ENCODE measurements at places on chromosomes 16 and 17. TPM values are rescaled to one million over a fixed set of nuclear protein-coding genes. Genes with fewer than 3 reads are reported as not detected.

The PARD6A gene
- polyA plus RNA-seq: 2.4 TPM

The GHDC gene
- polyA plus RNA-seq: 20.5 TPM

The CCL14 gene
- 115 TPM for polyA plus RNA-seq

The CXCL16 gene
- 20.8 TPM for polyA plus RNA-seq

DNA sequence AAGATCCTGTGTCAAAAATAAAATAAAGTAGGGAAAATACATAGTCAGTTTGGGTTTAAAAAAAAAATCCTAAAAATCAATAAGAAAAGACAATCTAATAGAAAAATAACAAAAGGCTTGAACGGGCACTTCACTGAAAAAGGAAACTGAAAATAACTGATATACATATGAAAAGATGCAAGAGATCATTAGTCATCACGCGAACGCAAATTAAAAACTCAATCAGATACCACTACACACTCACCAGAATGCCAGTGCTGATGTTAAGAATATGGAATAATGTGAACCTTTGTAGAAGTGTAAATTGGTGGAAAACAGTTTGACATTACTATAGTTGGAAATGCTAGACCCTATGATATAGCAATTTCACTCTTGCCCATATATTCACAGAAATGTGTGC, 14.6 kb downstream of the GNGT2 start:
- no peak for DNase-seq

GRCh38 chr17:44354582-44355561, 8.8 kb downstream of the FAM171A2 start:
- DNase-seq: no peak

DNA sequence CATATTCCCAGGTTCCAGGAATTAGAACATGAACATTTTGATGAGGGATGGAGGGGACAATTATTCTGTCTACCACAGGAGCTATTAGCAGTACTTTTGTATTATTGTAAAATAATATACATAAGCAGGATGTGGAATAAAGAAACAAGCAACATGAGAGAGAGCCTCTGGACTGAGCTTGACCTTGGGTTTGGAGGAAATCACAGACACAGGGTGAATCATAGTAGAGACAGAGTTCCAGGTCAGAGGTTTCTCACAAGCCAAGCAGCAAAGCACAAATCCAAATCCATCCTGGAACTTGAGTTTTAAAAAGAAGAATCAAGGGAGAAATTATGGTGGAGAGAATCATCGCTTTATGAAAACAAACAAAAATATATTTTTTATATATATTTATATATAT, 5.1 kb downstream of the KRT31 start:
- no peak for DNase-seq

- DNase-seq: no peak
Observed at GRCh38 chr17:46782250-46782953, 36.1 kb downstream of the WNT3 start.

GRCh38 chr17:47730681-47731080, 2.4 kb upstream of the TBX21 start:
- DNase-seq: no peak

- no peak for DNase-seq
Observed at GRCh38 chr17:78808163-78808562, 26.1 kb upstream of the CYTH1 start.

DNA sequence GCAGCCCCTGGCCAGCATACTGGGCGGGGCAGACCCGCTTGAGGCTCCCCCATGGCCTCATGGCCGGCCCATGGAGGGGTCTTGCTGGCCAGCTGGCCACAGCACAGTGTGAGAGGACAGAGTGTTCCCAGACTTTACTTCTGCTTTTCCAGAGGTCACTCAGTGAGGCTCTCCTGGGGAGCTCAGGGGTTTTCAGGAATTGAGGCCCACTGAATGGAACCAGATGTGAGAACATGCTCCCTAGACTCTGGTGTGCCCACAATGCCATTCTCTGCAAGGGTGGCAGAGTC, 21.2 kb downstream of the ATP6V0D1 start:
- DNase-seq: no peak

GRCh38 chr17:68792873-68793272, 162.3 kb downstream of the ABCA8 start:
- DNase-seq: no peak

Data from left lung (tissue), 14 donors.